ENCODE measurements at places on chromosomes 1 and 21. TPM values are rescaled to one million over a fixed set of nuclear protein-coding genes. Genes with fewer than 3 reads are reported as not detected.

CD48 gene
- not detected for total RNA-seq

ZFP69 gene
- 4.3 TPM for total RNA-seq

GRCh38 chr1:224880593-224881307, 48.7 kb upstream of the DNAH14 start:
- peaks cover 6% of the 10 kb centered on the region for H3K4me1 ChIP-seq
- H3K36me3 ChIP-seq = peaks cover 4% of the 10 kb centered on the region
- DNase-seq = peak; percentile 59
- no peak overlapping the region for H3K4me3 ChIP-seq
- H3K27ac ChIP-seq = no peak overlapping the region

DNA sequence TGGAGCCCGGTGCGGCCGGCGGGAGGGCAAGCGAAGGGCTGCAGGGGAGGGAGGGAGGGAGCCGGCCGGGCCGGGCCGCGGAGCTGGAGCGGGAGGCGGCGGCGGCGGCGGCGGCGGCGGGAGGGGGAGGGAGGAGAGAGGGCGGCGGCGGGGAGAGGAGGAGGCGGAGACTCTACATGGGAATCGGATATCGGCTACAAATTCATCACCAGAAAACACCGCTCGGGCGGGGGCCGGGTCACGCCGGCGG, at the start of gene AKT3:
Gene AKT3 (minus strand): TSS at position 42 of the 250 bp plus-strand sequence. CDS start 7,073 bp downstream, outside the sequence.
- peak within 1 kb of the TSS; percentile 55 for H3K4me3 ChIP-seq
- H3K36me3 ChIP-seq = no peaks in the 10 kb centered on the region

DNA sequence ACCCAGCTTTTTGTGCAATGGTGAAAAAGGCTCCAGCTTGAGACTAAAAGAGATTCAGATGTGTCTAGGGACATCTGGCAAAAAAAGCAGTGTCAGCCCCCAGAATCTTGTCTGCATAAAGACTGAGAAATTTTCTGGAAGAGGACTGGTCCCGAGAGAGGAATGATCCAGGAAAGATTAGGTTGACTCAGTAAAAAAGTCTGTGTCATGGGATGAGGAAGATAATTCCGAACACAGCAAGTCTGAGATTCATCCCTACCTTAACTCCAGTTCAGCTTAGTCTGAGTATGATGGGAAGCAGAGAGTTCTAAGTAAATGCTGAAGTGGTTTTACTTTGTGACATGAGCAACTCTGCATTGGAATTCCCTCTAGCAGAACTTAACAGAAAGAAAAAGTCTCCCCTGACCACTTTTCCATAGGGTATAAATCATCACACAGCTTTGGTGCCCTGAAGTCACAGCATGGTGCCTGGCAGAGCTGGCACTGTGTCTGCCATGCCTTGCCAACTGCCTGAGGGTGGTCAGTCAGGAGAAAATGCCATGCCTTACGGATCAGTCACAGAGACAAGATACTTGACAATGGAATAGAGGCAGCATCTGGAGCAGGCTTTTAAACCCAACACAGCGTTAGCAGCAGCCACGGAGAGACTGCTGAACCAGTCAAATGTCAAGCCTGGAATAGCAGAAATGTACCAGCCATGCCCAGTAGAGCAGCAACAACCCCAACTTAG, 153.4 kb downstream of the ZC3H11B start:
- no peaks in the 10 kb centered on the region for H3K4me1 ChIP-seq
- no peak overlapping the region for H3K27ac ChIP-seq
- H3K4me3 ChIP-seq = no peak overlapping the region
- no peaks in the 10 kb centered on the region for H3K27me3 ChIP-seq
- H3K36me3 ChIP-seq = no peaks in the 10 kb centered on the region
- DNase-seq = no peak

All from H1 (cell line).